NCI-H460 (cell line): ENCODE measurements at places on chromosomes 11 and 22. TPM values are rescaled to one million over a fixed set of nuclear protein-coding genes. Genes with fewer than 3 reads are reported as not detected.

- DNase-seq = no peak
These were observed 5.8 kb downstream of the ISX start for GRCh38 chr22:35071784-35072183.

Gene CATSPERZ
- 0.59 and 2.0 TPM in 2 replicates for total RNA-seq

- DNase-seq = no peak
These were observed 864 bp upstream of the EHBP1L1 start for GRCh38 chr11:65574811-65575567.

- DNase-seq = no peak
These were observed 85.2 kb downstream of the CCDC81 start for GRCh38 chr11:86459682-86460460.

Gene MS4A3
- total RNA-seq = not detected in 2 replicates

DNA sequence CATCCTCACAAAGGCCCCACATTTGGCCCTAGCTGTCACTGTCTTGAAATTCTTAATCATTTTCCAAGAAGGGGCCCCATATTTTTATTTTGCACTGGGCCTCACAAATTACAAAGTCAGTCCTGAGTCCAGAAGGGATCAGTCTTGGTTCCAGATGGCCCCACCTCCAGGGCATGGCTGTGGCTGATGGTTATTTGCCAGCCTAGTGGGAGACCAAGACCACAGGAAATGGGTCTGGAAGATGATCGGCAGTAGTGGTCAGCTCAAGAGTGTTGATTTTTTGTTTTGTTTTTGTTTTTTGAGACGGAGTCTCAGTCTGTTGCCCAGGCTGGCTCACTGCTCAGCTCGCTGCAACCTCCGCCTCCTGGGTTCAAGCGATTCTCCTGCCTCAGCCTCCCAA lies 47.1 kb upstream of the EMID1 start:
- DNase-seq = no peak

Gene NAALADL1
- not detected in 2 replicates for total RNA-seq

Gene BEST1
- total RNA-seq = 10.7 and 11.0 TPM in 2 replicates
